ENCODE measurements at places on chromosomes 16 and 17.

DNA sequence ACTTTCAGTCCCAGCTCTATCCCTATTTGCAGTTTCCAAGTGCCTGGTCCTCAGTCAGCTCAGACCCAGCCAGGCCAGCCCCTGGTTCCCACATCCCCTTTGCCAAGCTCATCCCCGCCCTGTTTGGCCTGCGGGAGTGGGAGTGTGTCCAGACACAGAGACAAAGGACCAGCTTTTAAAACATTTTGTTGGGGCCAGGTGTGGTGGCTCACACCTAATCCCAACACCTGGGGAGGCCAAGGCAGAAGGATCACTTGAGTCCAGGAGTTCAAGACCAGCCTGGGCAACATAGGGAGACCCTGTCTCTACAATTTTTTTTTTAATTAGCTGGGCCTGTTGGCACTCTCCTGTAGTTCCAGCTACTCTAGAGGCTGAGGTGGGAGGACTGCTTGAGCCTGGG is 1.7 kb downstream of the STH start:
- DNase-seq = no peak

GRCh38 chr16:31618130-31618529 is 90.4 kb downstream of the AHSP start:
- no peak for DNase-seq

DNA sequence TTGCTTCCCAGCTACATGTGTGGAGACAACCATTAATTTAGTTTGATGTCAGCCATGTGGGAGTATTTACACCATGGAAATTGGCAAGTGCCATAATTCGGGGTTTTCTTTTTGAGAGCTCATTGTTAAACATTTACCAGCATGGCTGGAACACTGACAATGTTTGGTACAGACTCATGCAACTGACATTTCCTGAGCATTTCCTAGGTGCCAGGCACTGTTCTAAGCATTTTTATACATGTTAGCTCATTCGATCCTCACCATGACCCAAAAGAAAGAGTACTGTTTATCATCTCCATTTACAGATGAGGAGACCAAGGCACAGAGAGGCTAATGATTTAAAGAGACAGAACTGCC is 86.9 kb downstream of the FOXL1 start:
- no peak for DNase-seq

DNA sequence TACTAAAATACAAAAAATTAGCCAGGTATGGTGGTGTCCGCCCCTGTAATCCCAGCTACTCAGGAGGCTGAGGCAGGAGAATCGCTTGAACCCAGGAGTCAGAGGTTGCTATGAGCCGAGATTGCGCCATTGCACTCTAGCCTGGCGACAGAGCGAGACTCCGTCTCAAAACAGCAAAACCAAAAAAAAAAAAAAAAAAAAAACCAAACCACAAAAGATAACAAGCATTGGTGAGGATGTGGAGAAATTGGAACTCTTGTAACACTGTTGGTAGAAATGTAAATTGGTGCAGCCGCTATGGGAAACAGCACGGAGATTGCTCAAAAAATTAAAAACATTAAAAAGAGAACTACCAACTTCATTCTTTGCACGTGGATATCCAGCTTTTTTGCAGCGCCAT is 119.4 kb downstream of the OR1D5 start:
- no peak for DNase-seq

DNA sequence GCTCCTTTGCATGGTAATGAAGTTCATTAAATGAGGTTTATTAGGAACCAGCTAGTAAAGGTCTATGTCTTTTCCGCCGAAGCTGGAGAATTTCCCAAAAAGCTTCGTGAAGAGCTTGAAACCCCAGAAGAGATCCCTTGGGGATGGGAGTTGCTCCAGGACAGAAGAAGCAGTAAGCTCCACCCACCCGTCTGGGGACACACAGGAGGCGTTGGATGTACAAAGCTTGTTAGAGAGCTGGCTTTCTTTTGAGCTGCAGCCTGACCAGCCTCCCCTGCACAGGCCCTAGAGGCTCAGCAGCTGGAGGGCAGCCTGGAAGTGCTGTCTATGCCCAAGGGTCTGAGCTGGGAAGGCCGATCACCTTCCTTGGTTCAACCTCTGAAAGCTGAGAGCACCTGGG is 147.4 kb upstream of the SDK2 start:
- no peak for DNase-seq

DNA sequence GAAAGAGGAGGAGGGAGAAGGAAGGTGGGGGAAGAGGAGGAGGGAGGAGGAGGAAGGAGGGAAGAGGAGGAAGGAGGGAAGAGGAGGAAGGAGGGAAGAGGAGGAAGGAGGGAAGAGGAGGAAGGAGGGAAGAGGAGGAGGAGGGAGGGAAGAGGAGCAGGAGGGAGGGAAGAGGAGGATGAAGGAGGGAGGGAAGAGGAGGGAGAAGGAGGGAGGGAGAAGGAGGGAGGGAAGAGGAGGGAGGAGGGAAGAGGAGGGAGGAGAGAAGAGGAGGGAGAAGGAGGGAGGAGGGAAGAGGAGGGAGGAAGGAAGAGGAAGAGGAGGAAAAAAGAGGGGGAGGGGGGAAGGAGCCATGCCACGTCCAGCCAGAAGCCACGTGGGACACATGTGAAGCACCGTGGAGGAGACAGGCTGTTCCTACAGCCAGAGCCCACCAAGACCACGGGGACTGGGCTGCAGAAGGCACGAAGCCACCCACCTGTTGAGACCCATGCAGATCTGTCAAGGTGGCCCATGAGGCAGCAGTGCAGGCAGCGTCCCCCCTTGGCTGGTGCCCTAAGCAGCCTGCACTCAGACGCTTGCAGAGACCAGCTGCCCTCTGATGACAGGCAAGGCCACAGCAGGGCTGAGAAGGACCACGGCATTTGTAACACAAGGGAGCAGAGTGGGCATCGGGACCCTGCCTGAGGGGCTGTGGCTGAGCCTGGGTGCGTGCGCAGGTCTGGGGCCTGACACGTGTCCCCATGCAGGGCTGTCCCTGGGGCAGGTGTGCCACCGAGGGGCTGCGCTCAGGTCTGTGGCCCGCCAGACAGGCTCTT is 10.3 kb downstream of the NDUFAF8 start:
- DNase-seq = peak; percentile 57

- DNase-seq = no peak
Measured at GRCh38 chr17:79525793-79526677, 84.8 kb downstream of the RBFOX3 start.

Measured in A549 (cell line).